ENCODE measurements at places on chromosomes 16 and 17. TPM values are rescaled to one million over a fixed set of nuclear protein-coding genes. Genes with fewer than 3 reads are reported as not detected.

DNA sequence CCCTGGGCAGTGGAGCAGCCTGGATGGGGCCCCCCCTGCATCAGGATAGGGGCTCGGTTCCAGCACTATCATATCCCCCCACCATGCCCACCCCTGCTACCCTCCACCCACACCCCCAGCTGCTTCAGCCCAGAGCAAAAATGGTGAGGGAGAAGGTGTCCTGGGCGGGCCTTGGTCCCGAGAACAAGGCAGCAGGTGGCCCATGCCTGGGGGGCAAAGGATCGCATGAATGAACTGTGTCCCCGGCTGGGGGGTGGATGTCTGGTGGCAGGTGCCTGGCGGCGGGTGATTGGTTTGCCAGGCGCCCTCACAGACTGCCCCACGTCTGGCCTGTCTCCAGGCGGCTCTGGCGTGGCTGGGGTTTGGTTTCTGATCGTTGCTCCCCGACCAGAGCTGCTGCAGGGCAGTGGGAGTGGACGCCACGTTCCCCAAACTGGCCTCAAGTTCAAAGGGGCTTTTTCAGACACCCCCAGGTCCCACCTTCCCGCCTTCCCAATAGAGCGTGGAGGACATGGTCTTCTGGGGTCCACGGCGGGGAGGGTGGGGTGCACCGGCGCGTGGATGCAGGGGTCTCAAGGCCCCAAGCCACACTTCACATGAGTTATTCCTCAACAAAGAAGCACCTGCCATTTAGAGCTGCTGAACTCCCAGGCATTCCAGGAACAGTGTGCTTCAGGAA, 12.6 kb downstream of the UTS2R start:
- no peak for DNase-seq

GRCh38 chr17:27473190-27473747, 17.0 kb downstream of the KSR1 start:
- no peak for DNase-seq

GRCh38 chr17:79113699-79114457, 39.3 kb downstream of the ENGASE start:
- DNase-seq: no peak

DNA sequence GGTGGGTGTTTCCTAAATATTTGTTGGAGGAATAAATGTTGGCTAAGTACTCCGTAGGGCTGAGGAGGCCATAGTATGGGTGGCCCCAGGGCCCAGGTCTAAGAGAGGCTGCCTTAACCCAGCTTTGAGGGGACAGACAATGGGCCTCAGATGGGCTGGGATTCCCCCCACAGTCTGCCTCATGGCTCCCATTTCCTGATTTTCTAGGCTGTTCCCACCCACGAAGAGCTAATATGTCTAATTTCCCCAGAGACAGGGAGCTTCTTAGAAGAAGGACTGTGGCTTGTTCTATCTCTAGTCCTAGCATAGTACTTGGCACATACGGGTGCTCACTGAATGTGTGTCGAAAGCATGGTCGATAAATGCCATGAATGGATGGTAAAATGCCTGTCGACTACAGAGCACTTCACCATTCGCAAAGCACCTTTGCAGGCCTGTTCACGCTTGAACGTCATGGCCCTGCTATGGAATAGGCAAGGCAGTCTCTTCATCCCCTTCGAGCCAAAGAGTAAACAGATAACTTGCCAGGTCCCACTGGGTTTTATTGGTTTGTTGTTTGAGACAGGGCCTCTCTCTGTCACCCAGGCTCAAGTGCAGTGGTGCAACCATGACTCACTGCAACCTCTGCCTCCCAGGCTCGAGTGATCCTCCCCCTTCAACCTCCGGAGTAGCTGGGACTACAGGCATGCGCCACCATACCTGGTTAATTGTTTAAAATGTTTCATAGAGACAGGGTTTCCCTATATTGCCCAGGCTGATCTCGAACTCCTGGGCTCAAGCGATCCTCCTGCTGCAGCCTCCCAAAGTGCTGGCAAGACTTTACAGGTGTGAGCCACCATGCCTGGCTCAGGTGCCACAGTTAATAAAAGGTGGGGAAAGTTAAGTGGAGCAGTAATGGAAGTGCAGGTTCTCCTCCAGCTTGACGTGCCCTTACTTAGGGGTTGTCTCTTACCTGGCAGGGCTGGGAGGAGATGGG, 9.7 kb downstream of the CHAD start:
- no peak for DNase-seq

DNA sequence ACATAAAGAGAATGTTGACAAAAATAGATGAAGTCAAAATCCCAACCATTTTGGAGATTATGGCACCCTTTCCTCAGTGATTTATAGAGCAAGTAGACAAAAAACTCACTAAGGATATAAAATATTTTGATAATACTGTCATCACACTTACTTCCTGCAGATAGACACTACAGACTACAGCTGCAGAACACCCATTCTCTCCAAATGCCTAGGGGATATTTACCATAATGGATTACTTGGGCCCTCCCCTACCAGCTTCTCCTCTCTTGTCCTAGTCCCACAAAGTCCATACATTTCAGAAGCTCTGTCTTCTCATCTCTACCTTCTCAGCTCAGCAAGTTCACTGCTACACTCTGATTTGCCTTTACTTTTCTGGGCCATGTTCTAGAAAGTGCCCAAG, 37.2 kb upstream of the CCNF start:
- DNase-seq: no peak

DNA sequence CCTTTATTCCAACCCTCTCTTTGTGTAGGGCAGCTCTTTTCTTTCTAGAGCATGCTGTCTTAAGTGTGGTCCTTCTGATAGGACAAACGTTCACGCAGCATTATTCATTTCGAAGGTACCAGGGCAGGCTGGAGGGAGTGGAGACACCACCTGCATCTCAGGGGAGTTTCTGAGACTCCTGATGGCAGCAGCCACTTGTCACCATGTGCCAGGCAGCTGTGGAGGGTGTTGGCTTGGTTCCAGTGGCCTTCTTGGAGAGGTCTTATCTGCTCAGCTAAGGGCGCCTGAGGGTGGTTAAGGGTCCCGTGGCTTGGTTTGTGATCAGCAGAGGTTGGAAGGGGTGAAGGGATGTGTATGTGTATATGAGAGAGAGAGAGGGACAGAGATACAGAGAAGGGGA, 257.1 kb upstream of the EEF2KMT start:
- DNase-seq: no peak

DNA sequence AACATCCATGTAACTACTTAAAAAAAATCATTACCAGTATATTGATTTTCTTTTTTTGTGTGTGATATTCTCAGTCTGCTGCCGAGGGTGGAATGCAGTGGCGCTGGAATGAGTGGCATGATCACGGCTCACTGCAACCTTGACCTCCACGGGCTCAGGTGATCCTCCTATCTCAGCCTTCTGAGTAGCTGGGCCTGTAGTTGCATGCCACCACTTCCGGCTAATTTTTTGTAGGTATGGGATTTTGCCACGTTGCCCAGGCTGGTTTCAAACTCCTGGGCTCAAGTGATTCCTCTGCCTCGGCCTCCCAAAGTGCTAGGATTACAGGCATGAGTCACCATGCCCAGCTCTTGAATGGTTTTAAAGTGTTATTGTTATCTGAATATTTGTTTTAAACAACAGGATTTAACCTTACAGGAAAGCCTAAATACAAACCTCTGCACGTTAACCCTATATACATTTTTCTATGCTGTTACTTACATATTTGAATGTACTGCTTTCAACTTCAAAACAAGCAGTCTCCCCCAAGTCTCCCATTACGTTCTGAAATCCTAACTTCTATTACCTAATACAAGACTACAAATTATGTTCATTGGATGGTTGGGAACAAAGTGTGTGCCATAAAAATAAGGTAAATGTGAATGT, 61.7 kb downstream of the KPNA2 start:
- no peak for DNase-seq

- no peak for DNase-seq
These were observed 237.0 kb downstream of the SOX9 start for GRCh38 chr17:72357764-72358365.

- no peak for DNase-seq
These were observed 49.1 kb upstream of the IL34 start for GRCh38 chr16:70597135-70597835.

DNA sequence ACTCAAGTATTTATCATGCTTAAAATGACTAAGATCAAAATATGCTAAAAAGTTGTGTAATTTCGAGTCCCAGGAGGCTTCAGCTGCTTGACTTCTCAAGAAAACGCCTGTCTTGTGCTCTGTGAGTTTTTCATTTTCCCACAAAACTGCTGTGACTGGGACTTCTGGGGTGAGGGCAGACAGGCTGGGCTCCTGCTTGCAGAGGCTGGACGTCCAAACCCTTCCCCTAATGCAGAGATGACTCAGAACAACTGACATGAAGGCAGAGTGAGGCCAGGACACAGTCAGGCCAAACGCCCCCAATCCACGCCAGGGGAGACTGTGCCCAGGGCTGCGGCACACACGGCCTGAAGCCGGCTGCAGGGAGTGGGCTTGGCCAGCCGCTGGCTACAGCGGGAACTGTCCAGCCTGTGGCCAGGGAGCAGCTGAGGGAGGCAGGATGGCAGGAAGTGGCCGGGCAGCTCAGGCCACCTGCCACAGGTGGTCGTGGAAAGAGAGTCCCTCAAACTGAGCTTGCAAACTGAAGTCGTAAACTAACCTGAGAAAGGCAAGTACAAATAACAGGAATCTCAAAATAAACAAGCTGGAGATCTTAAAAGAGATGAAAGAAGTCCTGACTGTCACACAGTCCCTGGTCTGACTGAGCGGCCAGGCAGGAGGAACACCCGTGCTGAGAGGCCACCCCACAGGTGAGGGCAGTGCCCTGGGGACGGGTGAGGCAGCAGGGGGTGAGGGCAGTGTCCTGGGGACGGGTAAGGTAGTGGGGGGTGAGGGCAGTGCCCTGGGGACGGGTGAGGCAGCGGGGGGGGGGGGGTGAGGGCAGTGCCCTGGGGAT, 21.3 kb upstream of the HEXD start:
- DNase-seq: no peak

DNA sequence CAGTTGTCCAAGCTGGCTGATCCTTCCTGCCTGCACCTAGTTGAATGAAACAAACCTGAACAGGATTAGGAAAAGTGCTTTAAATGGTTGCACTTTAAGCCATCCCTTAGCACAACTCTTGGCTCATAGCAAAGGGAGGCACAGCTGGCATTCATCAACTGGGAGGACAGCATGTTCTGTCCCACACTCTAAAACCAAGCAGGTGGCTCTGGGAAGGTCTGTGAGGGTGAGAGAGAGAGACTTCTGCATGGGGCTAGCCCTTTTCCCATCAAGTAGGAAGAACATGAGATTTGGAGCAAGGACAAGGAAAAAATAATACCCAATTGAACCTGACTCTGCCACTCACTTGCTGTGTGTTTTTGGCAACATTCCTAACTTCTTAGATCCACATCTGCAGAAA, 140.9 kb upstream of the CCL2 start:
- DNase-seq: no peak

- no peak for DNase-seq
These were observed 26.7 kb downstream of the ABCA5 start for GRCh38 chr17:69300222-69300621.

GRCh38 chr16:83792391-83792790, 15.4 kb upstream of the HSBP1 start:
- DNase-seq: no peak

GRCh38 chr16:67245186-67245585, 2.1 kb downstream of the FHOD1 start:
- no peak for DNase-seq

GRCh38 chr16:69402439-69402838, 16.6 kb upstream of the TERF2 start:
- no peak for DNase-seq

DNA sequence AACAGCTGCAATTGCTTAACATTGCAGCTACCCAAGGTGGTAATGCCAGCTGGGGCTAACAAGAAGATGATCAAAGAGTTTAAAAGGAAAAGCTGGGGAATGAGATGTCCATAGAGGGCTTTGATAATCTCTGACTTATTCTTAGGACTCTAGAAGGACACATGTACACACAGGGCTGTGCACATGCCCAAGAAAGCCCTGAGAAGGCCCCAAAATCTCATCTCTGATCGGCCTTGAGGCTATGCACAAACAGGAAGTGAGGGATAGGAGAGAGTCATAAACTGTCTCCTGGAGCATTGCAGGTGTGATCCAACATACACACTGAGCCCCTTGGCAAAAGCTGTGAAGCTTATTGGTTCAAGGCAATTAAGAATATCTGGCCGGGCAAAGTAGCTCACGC, 17.2 kb upstream of the RABEP1 start:
- no peak for DNase-seq

DNA sequence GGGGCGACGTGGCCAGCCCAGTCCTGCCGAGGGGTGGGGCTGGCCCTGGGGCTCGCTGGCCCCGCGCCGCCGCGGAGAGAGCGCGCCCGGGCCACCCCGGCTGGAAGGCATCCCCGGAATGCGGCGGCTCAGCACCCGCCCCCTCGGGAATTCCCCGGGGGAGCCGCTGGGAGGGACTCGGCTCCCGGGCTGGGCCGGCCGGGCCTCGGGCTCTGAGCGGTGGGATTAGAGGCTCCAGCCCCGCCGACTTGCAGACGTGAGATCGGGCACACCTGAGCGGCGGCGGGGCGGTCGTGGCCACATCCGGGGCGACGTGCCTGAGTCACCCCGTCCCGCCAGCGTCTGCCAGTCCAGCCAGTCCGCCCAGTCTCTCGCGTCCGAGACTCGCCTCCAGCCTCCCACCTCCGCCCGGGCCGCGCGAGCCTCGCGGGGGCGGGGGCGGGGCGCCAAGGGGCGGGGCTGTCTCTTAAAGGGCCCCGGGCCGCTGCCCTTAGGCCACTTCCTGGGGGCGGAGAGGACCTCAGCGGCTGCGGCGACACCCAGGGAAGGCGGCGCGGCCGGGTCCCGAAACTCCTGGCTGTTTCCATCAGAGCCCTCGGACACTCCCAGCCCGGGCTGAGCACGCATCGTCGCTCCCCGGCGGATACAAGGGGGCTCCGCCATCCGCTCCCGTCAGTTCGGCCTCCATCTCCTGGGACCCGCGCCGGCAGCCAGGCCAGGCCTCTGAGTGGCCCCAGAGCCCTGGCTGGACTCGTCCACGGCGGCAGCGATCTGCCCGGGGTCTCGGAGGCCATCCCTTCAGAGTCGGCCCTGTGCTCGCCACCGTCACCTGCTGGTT, at the start of gene KCTD11:
TSS of gene KCTD11 (plus strand) at position 498 of the 838 bp plus-strand sequence.
- DNase-seq: peak; percentile 59

GRCh38 chr16:180681-181564, 664 bp downstream of the HBQ1 start:
- peak; percentile 89 for DNase-seq

- DNase-seq: no peak
These were observed 335.9 kb upstream of the TNRC6C start for GRCh38 chr17:77622647-77623046.

- no peak for DNase-seq
These were observed 36.5 kb upstream of the SIAH1 start for GRCh38 chr16:48421741-48422140.

The CA7 gene
- not detected for polyA plus RNA-seq

The RASD1 gene
- polyA plus RNA-seq: not detected

The NPB gene
- 0.20 TPM for polyA plus RNA-seq

The MT1A gene
- polyA plus RNA-seq: not detected

The ACE gene
- not detected for polyA plus RNA-seq

The CLEC3A gene
- polyA plus RNA-seq: not detected

The DPEP3 gene
- 0.44 TPM for polyA plus RNA-seq
